ENCODE measurements at places on chromosomes 5 and 9.

GRCh38 chr9:75086541-75087288 lies 1.2 kb downstream of the NMRK1 start:
- no peak for DNase-seq

GRCh38 chr9:130159057-130159456 lies 13.1 kb upstream of the NCS1 start:
- no peak for DNase-seq

DNA sequence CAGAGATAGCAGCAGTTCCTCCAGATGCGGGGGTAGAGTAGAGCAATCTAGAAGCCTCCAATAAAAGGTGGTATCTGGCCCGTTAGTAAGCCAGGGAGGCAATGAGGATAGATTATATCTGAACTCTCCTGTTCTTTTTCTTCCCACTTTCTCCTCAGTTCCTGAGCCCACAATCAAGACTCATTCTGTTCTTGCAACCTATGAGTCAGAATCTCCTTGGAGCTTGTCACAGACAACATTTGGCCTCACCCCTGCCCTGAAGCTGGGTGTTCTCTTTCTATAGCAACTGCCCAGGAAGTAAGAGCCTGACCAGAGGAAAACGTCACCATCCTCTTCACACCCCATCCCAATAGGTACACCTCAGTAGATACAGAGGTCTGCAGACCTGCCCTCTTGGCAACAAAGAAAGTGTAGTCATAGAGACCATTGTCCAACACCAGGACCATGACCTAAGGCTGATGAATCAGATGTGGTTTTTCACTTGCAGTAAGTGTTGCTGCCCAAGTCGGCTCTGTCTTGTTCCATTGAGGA lies 76.3 kb upstream of the PCA3 start:
- DNase-seq = no peak

DNA sequence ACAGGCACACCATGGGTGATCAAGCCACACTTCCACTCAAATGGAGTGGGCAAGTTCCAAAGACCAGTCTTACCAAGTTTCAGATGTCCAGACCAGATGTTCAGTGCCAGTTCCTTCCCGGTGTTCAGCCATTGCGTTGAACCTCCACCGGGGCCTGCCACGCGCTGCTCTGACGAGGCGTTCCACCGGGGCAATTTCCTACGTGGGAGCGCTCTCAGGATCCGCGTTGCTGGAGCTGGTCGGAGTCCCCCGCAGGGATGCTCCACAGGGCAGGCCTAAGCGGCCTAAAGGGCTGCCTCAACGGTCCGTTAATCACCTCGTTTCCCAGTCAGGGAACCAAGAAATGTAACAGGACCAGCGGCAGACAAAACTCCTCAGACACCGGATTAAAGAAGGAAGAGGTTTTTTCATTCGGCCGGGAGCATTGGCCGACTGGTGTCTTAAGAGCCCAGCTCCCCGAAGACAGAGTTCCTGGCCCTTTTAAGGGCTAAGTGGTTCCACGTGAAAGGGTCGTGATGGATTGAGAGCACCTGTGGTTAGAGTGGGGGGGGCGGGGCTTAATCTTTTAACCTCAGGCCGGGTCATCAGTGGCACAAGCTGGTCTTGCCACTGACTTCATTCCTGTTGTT lies 35.7 kb upstream of the PPP1R26 start:
- DNase-seq = no peak

DNA sequence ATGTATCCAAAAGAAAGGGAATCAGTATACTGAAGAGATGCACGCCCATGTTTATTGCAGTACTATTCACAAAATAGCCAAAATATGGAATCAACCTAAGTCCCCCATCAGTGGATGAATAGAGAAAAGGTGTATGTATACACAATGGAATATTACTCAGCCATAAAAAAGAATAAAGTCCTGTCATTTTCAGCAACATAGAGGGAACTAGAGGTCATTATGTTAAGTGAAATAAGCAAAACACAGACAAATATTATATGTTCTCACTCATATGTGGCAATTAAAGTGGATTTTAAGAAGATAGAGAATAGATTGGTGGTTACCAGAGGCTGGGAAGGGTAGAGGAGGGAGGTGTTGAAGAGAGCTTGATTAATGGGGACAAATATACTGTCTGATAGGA lies 88.6 kb downstream of the NIPBL start:
- no peak for DNase-seq

GRCh38 chr5:76489877-76490688 lies 87.0 kb downstream of the IQGAP2 start:
- no peak for DNase-seq

DNA sequence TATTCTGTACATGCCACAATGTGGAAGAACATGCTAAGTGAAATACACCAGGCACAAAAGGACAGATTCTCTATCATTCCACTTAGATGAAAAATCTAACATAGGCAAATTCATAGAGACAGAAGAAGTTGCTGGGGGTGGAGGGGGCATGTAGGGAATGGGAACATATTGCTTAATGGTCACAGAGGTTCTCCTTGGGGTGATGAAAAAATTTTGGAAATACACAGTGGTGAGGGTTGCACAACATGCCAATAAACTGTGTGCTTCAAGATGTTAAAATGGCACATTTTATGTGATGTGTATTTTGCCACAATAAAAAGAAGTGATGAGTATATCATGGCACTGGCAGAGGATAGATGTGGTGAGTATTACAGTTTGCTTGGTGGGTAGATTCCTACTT lies 111.9 kb downstream of the SUSD1 start:
- no peak for DNase-seq

GRCh38 chr9:125233678-125234077 lies 7.5 kb downstream of the HSPA5 start:
- no peak for DNase-seq

- no peak for DNase-seq
These were observed 518.3 kb upstream of the ITGA1 start for GRCh38 chr5:52269401-52269800.

DNA sequence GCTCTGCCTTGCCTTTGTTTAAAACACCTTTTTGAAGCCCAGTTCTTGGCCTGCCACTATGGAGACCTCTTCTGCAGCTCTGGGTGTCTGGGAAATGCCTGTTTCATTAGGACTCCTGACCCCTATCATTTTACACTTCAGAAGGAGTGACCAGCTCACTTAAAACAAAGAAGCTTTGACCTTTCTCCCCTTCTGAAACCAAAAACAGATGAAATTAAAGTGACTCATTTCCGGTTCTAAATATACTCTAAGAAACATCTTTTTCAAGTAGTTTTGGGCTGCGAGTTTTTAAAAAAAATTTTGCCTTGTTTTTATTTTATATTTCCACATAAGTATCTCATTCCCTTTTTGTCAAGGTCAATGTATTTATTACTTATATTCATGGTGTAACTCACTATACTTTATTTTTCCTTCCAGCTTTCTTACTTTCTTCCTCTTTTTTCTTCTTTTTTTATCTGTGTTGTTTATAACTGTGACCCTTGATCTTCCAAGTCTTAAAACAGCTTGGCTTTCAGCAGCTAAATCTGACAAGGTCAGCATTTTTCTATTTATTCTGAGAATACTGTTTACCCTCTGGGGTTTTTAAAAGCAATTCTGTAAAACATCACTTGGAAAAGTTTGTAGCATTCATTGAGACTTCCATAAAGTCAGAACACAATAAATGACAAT lies 672.9 kb downstream of the NR2F1-AS1 start:
- no peak for DNase-seq

- DNase-seq = no peak
These were observed 32.8 kb upstream of the SEMA4D start for GRCh38 chr9:89530726-89531125.

DNA sequence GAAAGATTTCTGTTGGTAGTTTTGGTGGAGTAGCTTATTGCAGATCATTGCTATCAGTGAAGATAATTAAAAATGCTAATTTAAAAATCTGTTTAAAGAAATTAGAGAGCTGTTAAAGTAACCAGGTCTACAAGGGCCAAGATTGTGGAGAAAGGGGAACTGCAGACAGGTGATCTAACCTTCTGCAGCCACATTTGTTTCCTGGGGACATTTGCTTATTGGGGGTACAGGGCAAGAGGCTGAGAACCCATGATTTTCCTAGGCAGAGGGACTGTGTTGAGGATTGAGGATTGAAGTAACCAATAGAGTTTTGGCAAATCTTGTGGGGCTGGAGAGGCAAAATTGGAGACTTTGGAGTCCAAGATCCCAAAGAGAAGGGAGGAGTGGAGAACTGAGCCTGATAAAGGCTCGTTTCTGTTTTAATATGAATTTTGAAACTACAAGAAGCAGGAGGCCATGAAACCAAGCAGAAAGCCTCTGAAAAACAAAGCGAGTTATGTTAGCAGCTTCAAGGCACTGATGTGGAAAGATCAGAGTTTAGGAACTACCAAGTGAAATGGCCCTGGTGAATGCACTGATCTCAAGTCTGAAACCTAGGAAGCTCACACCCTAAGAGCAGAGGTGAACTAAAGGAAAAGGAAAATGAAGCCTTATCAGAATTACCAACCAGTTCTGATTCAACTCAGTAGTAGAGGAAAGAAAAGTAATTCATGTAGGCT lies 219.8 kb upstream of the C9orf72 start:
- DNase-seq = no peak

DNA sequence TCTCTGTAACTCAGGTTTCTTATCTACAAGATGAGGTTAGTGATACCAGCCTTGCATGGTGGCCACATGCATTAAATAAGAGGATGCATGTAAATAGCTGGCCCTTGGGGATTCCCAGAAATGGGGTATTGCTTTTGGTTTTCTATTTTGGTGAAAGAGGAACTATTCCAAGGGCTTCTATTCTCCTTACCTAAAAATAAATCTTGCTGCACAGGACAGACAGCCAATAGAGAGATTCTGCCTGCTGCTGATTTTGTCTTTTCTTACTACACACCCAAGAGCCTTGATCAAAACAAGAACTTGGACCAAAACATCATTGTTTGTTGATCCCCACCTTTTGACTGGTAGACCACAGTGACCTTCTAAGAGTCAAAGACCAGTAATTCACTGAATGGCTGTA lies 161.8 kb downstream of the PJA2 start:
- DNase-seq = no peak

- DNase-seq = no peak
These were observed 161.9 kb downstream of the MACROH2A1 start for GRCh38 chr5:135236908-135237747.

- no peak for DNase-seq
These were observed 187.3 kb upstream of the PIK3R1 start for GRCh38 chr5:68028131-68028727.

DNA sequence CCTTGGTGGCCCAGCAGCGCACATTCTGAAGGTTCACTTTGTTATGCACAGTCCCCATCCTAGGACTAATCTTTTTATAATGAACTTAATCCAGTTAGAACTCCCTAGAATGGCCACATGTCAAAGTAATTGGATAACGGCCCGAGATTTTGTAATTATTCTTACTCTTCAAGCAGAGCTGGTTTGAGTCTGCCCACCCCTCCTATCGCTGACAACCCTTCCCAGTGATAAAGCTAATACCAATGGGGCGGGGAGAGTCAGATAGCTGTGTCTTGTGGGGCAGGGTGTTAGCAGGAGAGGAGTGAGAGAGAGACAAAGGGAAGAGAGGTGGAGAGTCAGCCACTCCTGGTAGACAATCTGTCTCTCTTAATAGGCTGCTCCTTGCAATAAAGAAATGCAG lies 356.9 kb downstream of the SLIT3 start:
- no peak for DNase-seq

- no peak for DNase-seq
These were observed 68.9 kb downstream of the PHF2 start for GRCh38 chr9:93645149-93645889.

GRCh38 chr9:15191378-15191777 lies 115.6 kb downstream of the TTC39B start:
- no peak for DNase-seq
